ENCODE measurements at places on chromosomes 12 and 14.

DNA sequence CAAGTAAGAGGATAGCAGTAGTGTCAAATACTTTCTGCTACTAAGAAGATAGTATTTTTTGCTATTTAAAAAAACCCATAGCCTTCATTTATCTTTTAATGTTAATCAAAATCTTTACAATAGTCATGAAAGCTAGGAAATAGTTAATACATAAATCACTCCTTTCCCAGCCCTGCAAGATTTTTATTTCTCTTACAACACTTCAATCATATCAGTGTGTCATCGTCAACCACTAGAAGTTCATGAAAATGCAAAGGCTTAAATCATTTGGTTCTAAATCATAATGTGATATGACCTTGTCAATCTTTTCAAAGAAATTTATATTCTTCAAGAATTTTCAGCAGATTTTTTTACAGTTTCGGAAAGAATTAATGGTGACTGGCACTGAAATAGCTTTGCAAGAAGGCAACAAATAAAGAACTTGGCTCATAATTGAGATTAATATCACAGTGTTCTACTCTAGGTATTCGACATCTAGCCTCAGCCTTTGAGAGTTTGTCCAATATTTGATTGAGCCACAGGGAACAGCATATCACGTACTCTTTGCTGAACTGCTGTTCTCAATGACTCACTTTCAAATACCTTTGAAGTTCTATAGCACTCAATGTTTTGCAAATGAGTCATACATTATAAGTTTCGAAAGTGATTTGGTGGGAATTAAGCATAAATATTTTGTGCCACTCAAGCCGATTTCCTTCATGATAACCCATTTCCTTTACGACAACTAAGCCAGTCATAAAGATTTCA lies 384.0 kb upstream of the FOXG1 start:
- peak; percentile 87 for DNase-seq

DNA sequence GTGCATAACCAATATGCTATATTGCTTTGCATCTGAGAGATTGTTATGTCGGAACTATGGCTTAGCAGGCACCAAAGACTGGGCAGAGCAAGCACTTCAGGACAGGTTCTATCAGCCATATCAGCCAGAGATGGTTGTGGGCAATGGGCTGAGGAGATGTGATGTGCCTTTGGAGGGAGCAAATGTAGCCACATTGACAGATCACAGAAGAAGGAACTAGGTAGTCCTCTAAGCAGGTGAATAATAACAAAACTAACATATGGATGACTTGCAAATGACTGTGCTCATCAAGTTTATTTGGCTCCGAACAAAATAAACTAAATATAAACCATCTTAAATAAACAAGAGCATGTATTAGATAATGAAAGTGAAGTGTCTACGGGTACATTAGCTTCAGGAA lies 291.7 kb downstream of the RMST start:
- no peak for DNase-seq

GRCh38 chr14:94914191-94914590 lies 144.3 kb upstream of the GSC start:
- DNase-seq: no peak

DNA sequence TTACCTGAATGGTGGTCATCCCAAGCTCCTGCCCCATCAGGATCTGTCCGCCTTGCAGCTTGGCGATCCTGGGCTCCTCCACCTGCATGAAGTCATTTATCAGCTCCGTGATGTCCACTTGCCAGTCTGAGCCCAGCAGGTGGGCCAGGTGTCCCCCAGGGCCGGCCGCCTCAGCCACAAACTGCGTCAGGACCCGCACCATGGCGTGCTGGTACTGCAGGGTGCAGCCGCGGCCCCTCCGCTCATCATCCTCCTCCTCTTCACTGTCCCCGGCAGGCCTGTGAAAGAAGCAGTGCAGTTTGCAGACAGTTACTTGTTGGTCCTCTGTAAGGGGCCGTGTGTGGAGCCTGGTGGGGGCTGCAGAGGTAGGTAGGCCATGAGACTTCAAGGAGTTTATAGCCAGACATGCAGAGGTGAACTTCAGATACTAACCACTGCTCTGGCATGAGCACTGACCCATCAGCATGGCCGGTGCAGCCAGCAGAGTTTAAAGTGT lies 228.5 kb downstream of the GLT1D1 start:
- DNase-seq: no peak

GRCh38 chr12:57530396-57531142 lies 7.9 kb downstream of the MBD6 start:
- no peak for DNase-seq

DNA sequence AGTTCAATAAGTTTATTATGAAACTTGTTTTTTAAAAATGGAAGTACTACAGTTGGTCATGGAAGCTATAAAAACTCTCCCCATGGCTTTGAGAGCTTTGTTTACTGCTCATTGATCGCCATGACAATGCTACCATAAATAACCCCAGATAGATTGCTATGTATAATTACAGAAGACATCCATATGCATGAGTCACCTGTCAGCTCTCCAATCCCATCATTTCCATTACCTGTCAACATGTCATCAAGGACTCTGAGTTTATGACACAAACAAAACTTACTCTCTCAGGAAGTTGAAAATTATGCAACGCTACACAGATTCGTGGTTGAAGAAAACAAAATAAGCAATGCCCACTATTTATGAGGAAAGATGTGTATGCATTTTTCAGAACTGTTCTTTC lies 144.4 kb downstream of the SEC23A start:
- no peak for DNase-seq

DNA sequence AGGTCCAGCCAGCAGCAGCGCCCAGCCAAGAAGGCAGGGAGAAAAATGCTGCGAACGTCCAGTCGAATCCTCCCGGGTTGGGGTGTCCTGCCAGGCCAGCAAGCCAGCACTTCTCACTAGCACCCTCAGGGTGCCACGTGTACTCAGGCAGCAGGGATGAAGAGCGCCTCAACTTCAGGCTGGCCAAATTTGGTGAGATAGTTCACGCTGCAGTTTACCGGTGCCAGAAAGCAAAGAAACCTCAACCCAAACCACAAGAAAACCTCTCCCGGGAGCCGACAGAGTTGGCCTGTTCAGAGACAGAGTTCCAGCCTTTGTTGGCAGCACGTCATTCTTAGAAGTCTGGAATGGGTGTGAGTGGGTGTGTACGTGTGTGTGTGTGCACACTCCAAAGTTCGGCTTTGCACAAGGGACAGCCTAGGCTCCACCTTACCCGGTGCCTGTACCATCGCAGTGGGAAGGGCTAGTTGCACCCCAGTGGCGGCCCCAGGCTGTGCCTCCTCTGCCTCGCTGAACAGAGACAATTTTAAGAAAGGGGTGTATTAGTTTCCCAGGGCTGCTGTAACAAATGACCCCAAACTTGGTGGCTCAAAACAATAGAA lies 42.1 kb downstream of the ELK3 start:
- no peak for DNase-seq

GRCh38 chr12:119990382-119990874 lies 1.4 kb downstream of the BICDL1 start:
- DNase-seq: no peak

- no peak for DNase-seq
These were observed 77.5 kb downstream of the LIN7A start for GRCh38 chr12:80860206-80860605.

- DNase-seq: no peak
These were observed 103.0 kb downstream of the NDUFA12 start for GRCh38 chr12:94900496-94900895.

DNA sequence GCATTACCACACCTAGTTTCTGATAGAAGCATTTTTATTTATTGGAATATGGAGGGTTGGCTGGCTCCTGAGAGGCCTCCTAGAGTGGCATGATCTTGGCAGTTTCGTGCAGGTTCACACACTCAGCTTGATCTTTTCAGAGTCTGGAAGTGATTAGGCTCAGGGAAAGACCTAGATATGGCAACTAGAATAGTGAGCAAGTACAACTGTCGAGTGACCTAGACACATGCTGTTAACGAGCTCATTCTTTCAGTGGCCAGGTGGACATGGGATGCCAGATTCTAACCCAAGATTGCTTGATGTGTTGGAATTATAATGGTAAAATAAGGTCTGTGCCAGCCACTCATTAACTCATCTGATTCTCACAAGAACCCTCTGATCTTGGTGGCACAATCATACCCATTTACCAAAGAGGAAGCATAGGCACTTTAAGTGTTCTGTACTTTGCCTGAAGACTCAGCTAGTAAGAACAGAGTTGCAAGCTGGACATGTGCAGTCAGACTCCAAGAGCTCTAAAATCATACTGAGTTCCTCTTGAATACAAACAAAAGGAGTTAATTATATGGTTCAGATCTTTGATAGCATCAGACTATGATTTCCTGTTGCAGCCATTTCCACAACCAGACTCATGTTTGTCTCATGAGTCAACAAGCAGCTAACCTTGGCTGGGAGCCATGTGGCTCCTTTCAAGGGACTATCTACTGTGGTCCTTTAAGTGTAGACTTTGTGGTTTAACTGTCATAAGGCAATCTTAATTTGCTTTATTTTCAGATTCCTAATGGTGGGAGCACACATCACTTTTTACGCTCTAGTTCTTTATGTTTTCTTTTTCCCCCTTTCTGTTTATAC lies 144.2 kb downstream of the PLEKHA5 start:
- peak; percentile 98 for DNase-seq

DNA sequence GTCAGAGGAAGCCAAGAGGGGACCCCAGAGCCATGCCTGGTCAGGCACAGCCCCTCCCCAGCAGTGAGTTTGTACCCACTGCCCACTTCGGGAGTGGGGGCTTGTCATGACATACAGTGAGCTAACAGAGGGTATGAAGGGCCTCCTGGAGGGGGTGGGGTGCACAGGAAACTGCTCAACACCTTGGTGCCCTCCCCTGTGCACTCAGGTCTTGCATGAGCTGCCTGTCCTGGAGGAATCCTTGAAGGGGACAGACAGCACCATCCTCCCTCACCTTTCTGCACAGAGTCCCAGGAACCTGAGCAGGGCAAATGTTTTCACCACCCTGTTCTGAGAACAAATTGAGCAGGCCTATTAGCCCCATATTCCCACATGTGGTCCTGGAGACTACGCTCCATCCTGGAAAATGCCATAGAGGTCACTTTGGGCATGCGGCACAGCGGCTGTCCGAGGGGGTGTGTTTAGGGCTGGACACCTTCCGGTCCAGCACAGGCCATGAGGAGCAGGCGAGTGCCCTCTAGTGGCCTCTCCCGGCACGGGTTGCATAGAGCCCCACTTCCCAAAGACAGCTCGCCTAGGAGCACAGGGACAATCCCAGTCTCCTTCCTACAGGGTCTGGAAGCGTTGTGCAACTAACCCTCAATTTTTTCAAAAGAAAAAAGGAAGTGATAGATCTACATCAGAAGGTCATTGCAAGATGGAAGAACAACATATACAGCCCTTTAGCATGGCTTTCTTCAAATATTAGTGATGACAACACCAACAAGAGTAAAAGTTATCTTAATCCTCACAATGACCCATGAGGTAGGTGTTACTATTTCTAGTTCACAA lies 31.9 kb upstream of the ZFP36L1 start:
- peak; percentile 86 for DNase-seq

- DNase-seq: no peak
These were observed 183.7 kb upstream of the STXBP6 start for GRCh38 chr14:25233613-25234012.

DNA sequence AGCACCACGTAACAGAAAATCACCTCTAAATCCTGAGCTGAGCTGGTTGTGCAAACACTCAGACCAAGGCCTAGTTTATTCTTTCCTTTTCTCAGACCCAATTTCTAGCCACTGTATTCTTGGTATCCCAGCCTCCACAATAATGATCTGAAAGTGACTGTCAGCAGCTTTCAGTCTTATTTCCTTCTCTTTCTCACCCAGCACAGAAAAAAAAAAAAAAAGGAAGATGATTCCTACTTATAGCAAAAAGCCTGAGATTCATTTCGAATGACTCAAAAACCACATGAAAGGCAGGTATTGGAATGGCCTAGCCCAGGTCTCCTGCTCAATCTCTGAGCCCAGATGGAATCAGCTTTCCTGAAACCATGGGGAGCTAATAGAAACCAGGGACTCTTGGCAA lies 298.6 kb upstream of the PPFIA2 start:
- no peak for DNase-seq

Measured in ELR (cell line).